Endothelial cell (in vitro differentiated cells): ENCODE measurements at places on chromosomes 4 and X.

DNA sequence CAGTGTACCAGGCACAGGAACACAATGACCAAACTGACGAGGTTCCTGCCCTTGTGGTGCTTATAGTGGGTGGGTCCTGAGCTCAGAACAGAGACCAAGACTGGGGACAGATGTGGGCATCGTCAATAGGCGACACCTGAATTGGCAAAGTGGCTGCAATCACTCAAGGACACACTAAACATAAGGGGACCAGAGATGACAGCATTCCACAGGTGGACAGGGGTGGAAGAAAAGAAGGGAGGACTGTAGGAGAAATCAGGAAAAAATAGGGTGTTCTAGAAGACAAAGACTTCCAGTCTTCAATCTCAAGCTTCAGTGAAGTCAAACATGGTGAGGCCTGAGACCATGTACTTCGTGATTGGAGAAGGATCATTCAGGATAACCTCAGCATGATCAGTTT is 5.8 kb downstream of the SH3KBP1 start:
- no peak for DNase-seq

- DNase-seq, result no peak
Measured at GRCh38 chrX:31658360-31658759, 586.5 kb upstream of the FTHL17 start.

- no peak for DNase-seq
Measured at GRCh38 chr4:23225564-23225963, 532.8 kb downstream of the GBA3 start.

- DNase-seq, result no peak
Measured at GRCh38 chrX:27903960-27904359, 77.3 kb downstream of the DCAF8L1 start.
